Activated CD8-positive, alpha-beta memory T cell treated with anti-CD3 and anti-CD28 coated beads for 4 hours (primary cell): ENCODE measurements at places on chromosomes 16 and 17.
A peak's percentile ranks its signal among the peaks of the same experiment; 100 is the strongest.

DNA sequence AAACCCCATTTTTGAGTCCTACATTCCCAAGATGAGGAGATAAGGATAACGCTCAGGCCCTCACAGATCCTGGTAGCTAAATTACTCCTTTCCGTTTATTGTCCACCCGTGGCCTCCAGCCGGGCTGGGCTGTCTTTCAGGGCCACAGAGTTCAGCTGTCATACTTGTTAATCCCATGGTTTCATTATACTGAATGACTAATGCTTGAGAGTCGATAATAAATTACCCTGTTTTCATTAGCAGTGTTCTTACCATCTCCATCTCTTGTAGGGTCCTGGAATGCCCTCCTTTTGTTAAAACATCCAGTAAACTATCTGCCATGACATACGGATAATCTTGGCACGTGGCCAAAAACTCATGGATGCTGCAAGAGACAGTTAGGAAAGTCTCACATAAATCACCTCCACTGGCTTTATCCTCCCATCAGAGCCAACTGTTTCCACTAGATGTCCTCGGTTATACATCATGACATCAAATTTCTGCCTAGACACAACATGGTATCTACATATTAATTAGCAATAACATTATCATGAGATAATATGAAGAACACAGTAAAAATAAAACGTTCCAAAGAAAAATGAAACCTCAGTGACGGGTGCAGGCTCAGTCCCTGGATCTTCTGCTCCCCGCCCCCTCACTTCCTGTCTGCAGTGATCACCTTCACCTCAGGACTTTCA is 45.3 kb downstream of the BRD7 start:
- no peak for DNase-seq

DNA sequence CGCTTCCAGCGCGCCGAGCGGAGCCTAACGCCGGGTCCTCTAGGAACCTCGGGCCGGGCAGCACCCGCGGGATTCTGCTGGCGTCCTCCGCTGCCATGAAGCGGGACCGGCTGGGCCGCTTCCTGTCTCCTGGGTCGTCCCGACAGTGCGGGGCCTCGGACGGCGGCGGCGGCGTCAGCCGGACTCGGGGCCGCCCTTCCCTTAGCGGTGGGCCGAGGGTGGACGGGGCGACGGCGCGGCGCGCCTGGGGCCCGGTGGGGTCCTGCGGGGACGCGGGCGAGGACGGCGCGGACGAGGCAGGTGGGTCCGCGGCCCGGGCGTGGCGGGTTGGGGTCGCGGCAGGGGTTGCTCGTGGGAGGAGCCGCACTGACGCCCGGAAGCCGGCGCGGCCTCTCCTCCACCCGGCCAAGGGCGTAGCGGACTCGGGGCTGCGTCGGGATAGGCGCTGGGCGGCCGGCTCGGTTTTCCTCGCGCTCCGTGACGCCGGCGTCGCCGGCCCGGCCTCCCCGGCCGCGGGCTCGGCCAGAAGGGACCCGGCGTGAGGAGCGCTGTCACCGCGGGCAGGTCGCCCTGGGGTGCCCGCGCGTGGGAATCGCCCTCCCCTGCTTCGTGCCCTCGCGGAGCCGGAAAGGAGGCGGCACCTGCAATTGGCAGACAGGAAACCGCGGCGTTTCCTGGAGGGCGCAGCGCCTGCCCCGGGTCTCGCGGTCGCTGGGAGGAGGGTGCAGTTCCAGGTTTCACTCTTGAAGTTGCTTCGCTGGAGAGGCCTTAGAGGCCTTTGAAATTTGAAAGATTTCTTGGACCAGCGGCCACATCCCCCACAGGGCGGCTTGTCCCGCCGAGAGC is 432 bp downstream of the ZNF276 start:
- peak; percentile 77 for DNase-seq

GRCh38 chr17:5580367-5580766 is 3.9 kb downstream of the NLRP1 start:
- no peak for DNase-seq

GRCh38 chr17:16507918-16508533 is 16.0 kb upstream of the LRRC75A start:
- no peak for DNase-seq

- no peak for DNase-seq
Observed at GRCh38 chr16:23110257-23110899, 38.9 kb downstream of the USP31 start.

DNA sequence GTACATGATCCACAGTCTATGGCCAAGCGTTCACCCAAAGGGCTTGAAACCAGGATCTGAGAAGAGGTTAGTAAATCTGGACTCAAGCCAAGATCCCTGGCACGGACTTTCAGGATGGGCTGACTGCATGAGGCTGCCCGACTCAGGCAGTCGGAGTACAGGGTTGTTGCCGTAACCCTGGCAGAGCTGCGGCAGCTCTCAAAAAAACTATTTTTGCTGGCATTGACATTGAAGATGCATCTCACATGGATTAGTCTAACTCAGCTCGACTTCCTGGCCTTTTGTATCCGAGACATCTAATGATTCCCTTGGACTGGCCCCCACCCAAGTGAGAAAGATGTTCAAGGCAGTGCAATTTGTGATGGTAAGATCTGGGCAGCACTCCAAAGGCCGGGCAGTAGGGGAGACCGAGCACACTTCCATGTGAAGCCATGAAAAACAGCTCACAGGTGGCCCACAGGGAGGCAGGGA is 6.2 kb downstream of the SLC47A1 start:
- no peak for DNase-seq
